Stimulated activated CD4-positive, alpha-beta T cell treated with anti-CD3 and anti-CD28 coated beads, Interleukin-2, amount 100 ng/mL, for 48 hours (primary cell): ENCODE measurements at places on chromosomes 1 and 21.

DNA sequence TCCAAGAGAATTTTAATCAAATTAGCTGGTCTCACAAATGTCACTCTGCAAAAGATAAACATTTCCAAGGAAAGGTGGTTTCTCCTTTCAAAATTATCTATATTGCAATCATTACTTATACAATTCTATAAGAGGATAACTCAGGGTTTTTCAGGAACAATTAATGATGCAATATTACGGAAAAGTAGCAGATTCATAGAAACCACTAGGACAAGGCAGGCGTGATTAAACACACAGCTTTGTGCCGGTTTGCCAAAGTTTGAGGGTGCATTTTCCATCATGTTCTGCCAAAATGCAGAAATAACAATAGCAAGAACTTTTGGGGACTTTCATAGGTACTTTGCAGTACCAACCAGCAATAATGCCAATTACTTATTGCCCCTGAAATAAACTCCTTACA is 605 bp downstream of the TNFRSF9 start:
- no peak for DNase-seq

- no peak for DNase-seq
Measured at GRCh38 chr1:65165269-65165993, 17.4 kb downstream of the AK4 start.

DNA sequence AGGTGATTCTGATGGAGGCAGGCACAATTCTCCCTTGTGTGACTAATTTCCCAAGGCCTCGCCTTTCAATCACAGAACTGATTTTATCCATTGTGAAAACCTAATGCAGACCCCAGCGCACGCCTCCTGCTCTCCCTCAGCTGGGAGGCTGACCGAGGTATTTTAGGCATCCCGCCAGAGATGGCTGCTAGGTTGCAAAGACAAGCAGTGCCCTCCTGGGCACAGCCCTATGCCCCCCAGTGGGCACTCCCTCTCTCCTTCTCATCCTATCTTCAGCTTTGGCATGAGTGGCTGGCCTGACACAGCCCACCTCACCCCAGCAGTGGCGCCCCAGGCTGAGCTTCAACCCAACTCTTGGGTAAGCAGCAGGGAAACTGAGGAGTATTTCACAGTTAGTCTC is 24.2 kb upstream of the ZNF648 start:
- no peak for DNase-seq

GRCh38 chr1:116286541-116286971 is 86.5 kb upstream of the ATP1A1 start:
- no peak for DNase-seq

DNA sequence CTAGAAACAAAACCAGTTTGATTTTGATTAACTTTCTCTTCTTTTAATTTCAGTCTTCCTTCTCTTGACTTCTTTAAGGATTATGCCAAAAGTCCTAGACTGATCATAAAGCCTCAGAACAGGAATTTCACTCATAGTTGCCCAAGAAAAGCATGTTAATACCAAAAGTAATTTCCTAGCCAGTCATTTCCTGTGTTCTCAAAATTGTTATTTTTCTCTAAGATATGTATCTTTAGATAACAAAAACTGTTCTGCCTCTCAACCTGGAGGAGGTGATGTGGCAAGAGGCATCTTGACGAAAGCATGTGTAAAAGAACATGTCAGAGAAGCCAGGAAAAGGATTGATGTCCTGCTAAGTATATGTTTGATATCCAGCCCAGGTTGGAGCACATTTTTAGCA is 78.0 kb upstream of the IPO9 start:
- DNase-seq, result no peak

- no peak for DNase-seq
Measured at GRCh38 chr1:197911111-197911856, 5.9 kb upstream of the LHX9 start.

DNA sequence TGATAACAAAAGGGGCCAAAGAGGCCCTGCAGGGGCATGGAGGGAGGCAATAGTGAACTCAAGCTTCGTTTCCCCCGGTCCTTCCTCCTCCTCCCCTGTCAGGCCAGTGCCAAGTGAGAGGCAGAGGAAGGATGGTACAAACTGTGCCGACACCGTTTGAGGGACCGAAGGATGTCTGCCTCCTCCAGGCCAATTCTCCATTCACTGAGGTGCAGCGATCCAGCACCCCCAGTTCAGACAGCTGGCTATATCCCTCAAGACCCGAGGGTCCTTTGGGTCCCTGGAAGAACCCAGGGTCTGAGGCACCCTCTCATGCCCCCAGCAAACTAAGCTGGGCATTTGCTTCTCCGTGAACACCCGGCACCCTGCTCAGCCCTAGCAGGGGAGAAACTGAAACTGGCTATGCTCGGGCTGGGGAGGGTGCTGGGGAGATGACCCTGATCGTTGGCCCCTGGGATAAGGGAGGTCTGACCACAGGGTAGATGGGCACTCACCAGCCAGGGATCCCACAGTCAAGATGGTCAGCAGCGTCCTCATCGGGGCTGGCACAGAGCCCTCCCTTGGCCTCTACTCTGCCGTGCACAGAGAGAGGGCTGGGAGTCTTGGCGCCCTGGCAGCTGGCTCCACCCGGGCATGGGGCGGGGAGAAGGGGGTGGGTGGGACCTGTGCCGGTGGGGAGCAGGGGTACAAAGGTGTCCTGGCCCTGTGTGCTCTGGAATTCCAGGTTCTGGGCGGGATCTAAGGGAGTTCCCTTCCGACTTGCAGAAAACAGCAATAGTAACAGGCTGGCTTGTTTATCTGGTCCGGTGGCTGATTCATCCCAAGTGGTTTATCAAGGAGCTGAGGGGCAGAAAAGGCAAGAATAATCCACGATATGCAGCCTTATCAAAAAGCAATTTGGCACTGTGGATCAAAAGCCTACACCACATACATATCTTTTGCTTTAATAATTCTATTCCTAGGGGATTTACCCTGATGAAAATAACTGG is at the start of gene IL22RA1:
Gene IL22RA1 (minus strand): TSS at position 595 of the 989 bp plus-strand sequence. CDS start 58 bp downstream, at position 537.
- no peak for DNase-seq

GRCh38 chr1:10189659-10190058 is 20.7 kb upstream of the KIF1B start:
- DNase-seq, result no peak

- no peak for DNase-seq
Measured at GRCh38 chr1:113981962-113982931, 3.0 kb downstream of the OLFML3 start.

- no peak for DNase-seq
Measured at GRCh38 chr1:34754964-34755637, at the start of gene GJB5. GJB5 (plus strand) TSS chr1:34755047; CDS start chr1:34757331, 2,284 bp downstream.

- DNase-seq, result no peak
Measured at GRCh38 chr1:97738270-97738669, 182.6 kb downstream of the DPYD start.

- DNase-seq, result no peak
Measured at GRCh38 chr1:96880626-96881025, 159.0 kb downstream of the PTBP2 start.

- no peak for DNase-seq
Measured at GRCh38 chr1:60697204-60697994, 385.0 kb upstream of the NFIA start.

DNA sequence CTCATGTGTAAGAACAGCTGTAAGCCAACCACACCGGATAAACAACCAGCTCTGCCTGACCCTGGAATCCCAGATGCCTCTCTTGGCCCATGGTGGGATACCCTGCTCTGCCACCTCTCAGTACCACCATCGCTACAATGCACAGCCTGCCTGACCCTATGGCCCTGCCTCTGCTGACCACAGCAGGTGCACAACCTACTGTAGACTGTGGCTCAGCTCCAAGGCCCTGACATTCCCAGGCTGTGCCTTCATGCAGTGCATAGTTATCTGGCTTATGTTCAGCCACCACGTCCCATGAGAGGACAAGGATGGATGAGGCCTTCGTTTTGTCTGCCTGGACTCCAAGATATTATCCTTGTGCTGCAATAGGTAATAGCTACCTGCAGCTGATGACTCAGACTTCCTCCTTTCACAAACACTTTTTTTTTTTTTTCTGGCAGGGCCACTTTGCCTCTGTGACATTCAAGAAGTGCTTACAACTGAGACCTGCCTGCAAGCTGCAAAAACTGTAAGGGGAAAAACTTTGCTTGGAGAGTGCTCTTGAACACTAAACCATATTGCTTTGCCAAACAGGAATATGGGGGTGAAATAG is 177.7 kb downstream of the URB2 start:
- DNase-seq, result no peak

DNA sequence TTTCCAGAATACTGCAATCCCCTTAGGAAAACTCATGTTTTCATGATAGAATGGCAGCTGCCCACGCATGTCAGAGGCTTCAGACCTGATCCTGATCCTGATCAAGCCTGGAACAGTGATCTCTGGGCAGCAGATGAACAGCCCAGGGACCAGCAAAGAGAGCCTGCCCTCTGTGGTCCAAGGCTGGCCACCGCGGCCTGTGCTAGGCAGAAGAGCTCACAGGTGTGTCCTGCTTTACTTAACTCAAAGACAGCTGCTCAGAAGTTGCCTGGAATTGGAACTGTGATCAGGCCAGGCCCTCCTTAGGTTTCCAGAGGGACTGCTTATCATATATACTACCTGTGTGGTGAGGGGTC is 21.2 kb upstream of the BCAR3 start:
- DNase-seq, result no peak

DNA sequence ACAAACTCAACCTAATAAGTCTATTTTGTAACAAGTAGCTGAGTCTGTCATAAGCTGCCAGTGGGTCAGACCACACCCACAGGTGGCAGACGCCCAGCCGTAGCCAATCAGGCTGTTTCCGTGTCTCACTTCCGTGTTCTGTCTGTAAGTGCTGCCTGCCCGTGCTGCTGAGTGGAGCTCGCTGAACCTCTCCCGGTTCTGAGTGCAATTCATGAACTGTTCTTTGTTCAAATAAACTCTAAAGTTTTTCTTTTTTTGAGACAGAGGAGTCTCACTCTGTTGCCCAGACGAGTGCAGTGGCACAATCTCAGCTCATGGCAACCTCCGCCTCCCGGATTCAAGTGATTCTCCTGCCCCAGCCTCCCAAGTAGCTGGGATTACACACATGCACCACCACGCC is 25.1 kb downstream of the POFUT2 start:
- no peak for DNase-seq

- DNase-seq, result no peak
Measured at GRCh38 chr1:233725423-233725822, 111.5 kb downstream of the KCNK1 start.

DNA sequence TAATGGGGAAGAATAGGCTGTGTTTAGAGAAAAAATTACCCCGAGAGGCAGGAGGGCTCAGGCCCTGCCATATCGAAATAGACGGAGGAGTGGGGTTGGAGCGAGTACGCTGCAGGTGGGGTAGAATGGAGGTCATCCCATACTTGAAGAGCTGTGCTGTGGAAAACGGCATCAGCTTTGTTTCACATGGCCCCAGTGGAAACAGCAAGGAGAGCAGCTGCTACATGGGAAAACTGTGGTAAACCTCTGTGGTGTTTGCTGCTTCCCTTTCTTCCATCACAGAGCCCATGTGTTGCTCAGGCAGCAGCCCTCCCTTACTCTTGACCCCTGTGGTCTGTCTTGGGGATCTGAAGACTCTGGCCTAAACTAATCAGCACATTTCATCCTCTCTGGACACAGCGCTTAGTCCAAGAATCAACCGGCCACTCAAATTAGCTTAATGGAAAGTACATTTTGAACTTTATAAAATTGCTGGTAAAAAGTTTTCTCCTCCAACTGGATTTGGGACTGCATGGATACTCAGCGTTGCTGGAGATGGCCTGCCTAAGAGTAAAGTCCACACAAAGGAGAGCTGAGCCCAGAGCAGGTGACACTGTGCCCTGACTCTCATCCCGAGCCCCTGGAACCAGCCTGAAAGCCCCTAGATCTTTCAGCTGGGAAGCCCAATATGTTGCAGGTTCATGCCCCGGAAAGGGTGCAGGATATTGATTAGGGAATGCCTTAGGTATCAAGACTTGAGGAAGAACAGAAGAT is 127.1 kb upstream of the GADD45A start:
- DNase-seq, result no peak

GRCh38 chr1:224770336-224770693 is 154.2 kb downstream of the CNIH3 start:
- DNase-seq, result no peak
